ENCODE measurements at places on chromosomes 3 and 15.

DNA sequence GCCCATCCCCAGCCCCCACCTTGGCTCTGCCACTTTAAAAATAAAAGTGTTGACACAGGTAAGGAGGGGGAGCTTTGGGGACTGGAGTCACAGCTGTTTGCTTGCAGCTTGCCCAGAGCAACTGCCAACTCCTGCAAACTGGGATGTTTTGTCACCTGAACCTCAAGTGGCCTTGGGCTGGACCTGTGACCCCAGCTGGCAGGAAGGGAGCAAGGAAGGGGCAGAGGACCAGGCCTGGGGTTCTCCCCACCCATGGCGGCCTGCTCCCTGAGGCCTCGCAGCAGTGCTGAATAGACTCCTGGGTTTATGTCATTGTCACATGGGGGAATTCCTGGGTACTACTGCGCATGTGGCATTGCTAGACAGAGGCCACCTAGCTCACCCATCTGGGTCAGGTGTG lies 246.9 kb upstream of the TLE3 start:
- DNase-seq, result no peak

- no peak for DNase-seq
Measured at GRCh38 chr3:52912885-52913731, 15.8 kb upstream of the STIMATE start.

- DNase-seq, result no peak
Measured at GRCh38 chr3:110754212-110754916, 317.3 kb upstream of the NECTIN3 start.

GRCh38 chr3:174636451-174636850 lies 222.7 kb upstream of the NAALADL2 start:
- no peak for DNase-seq

- DNase-seq, result no peak
Measured at GRCh38 chr3:127742580-127742979, 69.8 kb downstream of the ABTB1 start.

GRCh38 chr3:122488262-122488973 lies 26.3 kb downstream of the KPNA1 start:
- no peak for DNase-seq

GRCh38 chr15:52103217-52104207 lies 9.1 kb downstream of the BCL2L10 start:
- DNase-seq, result no peak

DNA sequence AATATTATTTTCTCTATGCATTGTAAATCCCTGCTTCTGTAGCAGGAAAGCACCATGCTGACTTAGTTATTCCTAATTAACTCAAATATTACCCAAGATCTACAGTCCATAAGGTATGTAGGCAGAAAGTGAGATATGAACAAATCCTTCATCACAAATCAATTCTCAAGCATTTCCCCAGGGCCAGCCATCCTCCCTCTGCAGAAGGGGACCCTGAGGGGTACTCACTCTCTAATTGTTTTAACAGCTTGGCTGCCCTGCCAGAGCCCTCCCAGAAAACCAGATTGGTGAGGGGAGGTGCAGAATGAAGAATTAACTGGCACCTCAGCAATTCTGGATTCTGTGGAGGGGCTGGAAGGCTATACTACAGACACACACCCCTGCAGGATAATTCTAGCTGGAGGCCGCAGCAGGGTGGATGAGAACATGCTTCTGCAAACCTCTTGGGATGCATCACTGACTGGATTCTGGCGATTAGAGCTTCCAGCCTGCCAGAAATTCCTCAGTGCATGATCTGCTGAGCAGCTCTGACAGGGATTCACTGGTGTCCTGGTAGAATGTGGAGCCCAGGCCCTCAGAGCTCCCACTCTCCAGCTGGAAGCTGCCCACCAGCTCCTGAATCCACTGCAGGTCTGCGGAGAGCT lies 88.6 kb upstream of the HERC1 start:
- DNase-seq, result no peak

DNA sequence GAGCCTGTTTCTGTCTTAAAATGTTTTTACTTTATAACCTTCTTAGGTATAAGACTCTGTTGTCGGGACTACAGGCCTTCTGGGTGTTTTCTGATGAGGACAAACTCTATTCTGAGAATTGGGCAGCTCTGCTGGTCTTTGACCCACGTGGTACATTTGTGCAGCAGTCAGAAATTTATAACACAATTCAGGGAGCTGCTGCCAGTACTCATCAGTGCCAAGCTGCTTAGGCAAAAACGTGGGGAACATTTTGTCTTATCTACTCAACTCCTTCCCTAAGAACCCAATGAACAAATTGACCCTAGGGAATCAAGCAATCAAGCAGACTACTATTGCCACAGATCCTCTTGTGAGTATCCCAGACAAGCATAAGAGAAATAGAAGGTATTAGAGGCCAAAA lies 180.7 kb upstream of the PDZRN3 start:
- DNase-seq, result no peak

GRCh38 chr3:128192131-128192530 lies 38.9 kb downstream of the EEFSEC start:
- no peak for DNase-seq

GRCh38 chr3:124529826-124530571 lies 200.3 kb upstream of the UMPS start:
- no peak for DNase-seq

DNA sequence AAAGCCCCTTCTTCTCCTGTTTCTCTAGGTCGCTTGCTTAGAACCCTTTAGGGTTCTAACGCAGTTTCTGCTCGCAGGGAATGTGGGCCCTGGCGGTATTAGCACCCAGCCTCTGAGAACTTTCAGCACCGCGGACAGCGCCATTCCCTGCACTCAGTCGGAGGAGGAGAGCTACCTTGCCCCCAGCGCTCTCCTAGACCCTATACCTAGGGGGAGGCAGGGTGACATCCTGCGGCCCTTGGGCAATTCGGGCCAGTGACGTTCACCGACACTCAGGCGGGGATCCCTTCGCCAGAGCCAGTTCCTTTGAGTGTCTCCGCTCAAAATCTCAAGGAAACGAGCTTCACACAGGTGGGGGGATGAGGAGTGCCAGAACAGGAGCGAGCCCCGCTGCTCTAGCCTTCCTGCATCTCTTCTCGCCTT lies 1.3 kb downstream of the SLC7A14 start:
- DNase-seq, result no peak

DNA sequence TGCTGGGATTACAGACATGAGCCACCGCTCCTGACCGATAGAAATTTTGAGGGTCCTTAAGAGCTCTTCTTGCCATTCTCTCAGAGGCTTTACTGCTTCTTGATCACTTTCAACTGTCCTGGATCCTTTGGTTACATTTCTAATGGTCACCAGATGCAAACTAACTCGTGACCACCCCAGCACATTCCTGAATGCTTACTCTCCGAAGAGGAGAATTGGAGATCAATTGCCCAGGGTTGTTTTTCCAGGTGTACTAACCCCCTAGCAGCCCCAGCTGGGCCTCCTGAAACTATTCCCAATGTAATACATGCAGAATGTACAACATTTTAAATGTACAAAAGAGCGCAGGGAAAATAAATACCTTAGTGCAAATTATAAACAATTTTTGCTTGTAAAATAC lies 65.1 kb upstream of the TBL1XR1 start:
- no peak for DNase-seq

DNA sequence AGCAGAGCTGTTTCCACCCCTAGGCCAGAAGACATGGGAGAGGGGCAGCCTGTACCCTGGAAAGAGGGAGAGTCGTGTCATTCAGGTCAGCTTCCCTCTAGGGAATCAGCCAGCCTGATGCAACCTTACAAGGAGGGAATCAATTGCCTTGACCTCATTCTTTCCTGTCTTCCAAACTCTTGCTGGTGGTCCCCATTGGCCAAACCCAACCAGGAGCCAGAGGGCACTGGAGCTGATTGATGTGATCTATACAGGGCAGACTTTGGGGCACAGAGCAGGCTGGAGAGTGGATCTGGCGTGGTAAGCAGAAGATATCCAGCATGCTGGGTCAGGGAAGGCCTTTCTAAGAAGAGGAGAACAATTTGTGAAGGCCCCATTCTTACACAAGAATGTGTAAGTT lies 19.1 kb upstream of the MAGEF1 start:
- no peak for DNase-seq

DNA sequence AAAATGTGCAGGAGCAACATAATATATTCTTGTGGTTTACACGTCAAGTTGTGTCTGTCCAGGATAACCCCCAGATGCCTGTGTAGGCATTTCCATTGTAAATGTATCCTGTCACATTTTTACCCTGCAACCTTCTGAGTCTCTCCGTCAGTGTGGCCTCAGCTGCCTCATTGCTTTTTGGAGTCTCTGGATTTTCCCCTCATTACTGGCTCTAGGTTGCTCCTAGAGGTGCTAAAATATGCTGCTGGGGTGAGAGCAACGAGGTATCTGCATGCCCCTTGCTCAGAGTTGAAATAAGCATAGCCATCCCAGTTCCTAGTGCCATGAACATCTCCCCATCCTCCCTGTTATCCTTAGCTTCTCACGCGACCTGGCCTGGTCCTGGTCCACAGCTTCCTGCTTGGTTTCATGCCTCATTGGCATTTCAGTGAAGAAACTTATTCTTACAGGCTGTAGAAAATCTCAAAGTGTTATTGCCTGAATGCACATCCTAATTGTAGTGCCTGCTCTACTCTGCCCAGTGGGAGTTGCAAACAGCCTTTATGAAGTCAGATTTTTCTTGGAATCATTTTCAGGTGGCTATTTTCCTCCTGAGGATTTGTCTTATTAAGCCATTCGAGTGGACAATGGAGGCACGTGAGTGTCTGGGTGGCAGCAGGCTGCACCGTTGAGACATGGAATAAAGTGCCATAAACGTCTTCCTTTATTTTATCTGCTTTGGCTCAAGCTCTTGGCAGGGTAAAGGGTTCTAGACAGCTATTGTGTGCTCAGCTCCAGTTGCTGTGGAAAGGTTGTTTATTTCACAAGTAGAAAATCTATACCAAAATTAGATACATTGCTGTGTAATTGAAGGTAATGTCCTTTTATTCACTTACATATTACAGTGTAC lies 33.2 kb downstream of the OXNAD1 start:
- DNase-seq, result no peak

DNA sequence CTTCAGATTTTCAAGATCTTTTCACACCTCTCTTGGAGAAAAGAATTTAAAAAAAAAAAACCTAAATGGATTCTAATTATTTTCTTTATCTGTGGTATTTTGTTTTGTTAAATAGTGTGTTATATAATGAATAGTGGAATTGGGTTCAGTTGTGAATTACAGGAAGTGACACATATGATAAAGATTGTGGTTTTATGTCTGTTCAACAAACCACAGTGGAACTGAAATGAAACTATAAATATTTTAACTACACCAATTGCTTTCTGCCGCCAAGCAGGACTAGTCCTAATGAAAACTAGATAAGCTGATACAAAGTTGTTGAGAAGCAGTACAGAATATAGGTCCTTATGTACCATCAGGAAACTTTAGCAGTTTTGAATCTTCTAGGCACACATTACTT lies 121.6 kb downstream of the UBE2E2 start:
- DNase-seq, result no peak

GRCh38 chr3:186476044-186476468 lies 68.1 kb downstream of the CRYGS start:
- no peak for DNase-seq

GRCh38 chr3:38473229-38473628 lies 19.5 kb downstream of the ACVR2B start:
- DNase-seq, result no peak

DNA sequence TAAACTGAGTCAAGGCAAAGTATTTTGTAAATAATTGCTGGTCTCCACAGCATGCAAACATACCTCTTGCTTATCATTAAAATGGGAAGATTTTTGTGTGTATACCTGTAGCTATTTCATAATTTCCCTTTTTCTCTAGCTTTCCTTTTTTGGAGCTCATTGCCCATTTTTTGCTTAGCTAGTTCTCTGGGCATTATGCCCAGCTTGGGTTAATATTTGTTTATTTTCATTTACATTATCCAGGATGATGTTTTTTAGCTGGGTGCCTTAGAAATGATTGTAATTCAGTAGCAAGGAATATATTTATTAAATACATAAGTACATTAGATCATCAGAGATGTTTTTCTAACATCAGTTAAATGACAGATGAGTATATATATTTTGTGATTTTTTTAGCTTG lies 1271.7 kb upstream of the GBE1 start:
- no peak for DNase-seq

DNA sequence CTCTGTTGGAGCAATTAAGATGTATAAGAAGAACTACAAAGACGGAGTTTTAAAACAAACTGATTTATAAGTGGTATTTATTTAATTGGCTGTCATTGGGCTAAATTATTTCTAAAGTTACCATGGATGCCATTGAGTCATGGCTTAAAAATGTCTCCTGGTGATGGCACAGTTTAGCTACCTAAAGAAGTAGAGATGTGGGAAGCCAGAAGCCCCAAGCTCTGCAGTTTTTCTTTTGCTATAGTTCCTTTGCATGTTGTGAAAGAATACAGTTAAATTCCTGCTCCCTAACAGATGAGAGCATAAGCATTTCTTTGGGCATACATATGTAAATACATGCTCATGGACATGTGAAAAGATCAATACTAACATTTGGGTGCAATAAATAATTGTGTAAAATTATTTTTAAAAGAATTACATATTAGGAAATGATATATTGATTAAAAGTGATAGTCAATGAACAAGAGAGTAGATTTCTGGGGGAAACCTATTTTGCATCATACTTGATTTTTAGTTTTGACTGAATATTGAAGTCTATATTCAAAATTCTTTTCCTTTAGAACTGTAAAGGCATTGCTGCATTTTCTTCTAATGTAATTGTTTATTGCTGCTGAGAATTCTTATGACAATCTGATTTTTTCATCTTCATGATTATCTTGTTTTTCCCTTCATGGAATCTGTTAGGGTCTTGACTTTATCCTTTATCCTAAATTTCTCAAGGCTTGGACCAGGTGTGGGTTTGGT lies 2.1 kb downstream of the OPA1 start:
- DNase-seq, result no peak

GRCh38 chr3:31345581-31345980 lies 187.1 kb upstream of the STT3B start:
- no peak for DNase-seq

- DNase-seq, result no peak
Measured at GRCh38 chr3:12476238-12476897, 7.9 kb upstream of the TSEN2 start.

DNA sequence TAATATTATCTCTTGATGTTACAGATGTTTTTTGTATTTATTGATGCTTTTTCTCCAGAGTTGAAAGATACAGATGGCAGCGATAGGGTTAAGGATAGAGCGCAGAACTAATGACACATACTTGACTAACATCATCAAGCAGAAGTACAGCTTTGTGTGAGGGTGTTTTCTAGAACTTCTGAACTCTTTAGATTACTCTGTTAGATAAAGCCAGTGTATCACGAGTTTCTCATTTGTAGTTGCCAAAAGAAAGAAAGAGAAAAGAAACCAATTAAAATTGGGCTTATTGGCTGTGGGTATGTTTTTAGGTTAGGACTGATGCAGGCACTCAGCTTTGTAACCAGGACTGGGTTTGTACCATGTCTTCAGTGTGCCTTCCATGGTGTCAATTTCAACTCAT lies 6.6 kb upstream of the GPR171 start:
- DNase-seq, result no peak
